ENCODE measurements at places on chromosomes 6 and 20.
A peak's percentile ranks its signal among the peaks of the same experiment; 100 is the strongest.

GRCh38 chr6:27492631-27493190 is 19.8 kb upstream of the ZNF184 start:
- no peak for DNase-seq

DNA sequence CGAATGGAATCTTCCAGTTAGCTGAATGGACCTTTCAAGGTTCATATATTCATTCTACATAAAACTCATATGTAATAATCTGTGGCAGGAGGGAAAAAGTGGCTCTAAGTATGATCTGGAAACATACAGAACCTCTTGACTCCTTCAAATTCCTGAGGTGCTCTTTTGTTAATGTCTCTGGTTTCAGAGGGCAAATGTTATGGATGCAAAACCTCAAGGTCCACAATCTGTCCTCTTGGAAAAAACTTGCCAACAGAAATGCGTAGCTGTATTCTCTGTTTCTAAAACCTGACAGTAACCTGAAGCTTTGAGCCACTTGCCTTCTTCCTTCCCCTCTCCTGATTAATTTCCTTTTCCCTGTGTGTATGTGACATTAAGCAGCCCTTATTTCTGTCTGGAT is 80.9 kb upstream of the SUPT3H start:
- DNase-seq = no peak

DNA sequence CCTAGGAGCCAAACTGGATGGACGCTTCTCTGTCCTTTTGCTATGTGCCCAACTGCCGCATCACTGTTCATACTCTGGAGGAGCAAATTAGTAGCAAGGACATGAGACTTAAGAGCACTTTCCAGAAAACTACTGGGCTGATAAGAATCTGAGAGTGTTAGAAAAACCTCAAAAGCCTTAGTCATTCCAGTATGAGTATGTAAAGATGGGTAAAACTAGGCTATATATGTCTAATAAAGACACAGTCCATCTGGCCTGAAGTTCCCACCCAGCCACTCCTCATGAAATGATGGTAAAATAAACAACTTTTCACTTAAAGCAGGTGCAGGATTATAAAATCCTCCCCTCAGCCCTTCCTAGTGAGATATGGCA is 30.6 kb downstream of the SHLD1 start:
- peak; percentile 15 for DNase-seq

GRCh38 chr6:134272374-134272773 is 45.5 kb downstream of the SGK1 start:
- DNase-seq = no peak

- no peak for DNase-seq
Measured at GRCh38 chr20:8121666-8122065, 10.4 kb upstream of the PLCB1 start.

GRCh38 chr20:58511861-58512260 is 3.3 kb downstream of the APCDD1L start:
- no peak for DNase-seq

GRCh38 chr6:131070061-131070460 is 7.0 kb upstream of the EPB41L2 start:
- no peak for DNase-seq

GRCh38 chr6:89110284-89110683 is 7.6 kb downstream of the SRSF12 start:
- no peak for DNase-seq

DNA sequence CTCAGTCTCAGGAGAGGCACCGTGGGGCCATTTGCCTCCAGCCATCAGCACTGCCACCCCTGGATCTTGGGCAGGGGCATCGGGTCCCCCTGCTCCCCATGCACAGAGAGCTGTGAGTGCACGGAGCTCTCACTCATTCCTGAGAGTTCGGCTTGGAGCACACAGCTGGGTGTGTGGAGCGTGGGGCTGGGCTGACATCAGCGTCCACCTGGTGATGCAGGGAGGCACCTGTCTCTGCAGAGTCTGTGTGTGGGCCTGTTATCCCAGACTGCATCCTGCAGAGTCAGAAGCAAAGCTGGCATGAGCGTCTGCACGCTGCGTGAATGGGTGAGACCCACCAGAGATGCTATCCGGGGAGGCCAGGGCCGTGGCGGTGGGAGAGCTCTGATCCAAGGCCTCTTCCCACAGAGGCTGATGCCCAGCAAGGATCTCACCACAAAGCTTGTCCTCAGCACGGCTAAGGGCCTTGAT is 248.8 kb upstream of the AFDN start:
- no peak for DNase-seq

- no peak for DNase-seq
Measured at GRCh38 chr6:106637717-106638341, 8.5 kb downstream of the QRSL1 start.

- DNase-seq = no peak
Measured at GRCh38 chr20:49872056-49872455, 43.3 kb downstream of the SPATA2 start.

DNA sequence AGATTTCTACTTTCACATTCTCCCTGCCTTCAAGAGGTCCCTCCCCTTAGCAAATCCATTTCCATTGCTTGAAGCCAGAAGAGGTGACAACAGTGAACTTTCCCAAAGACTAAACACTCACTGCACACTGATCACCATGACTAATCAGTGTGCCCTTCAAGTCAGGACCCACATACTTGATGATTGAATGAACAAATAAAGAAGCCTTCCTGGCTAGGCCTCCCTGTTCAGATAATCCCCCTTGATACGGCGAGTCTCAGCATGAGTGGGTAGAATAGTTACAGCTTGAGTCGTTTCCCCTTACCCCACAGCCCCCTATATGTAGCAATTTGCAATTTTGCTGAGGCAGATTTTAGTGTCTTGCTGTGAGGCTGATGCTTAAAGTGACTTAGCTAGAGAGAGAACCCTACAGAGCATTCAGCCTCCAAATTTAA is 102.2 kb downstream of the UNC5CL start:
- DNase-seq = no peak

GRCh38 chr6:106488494-106489370 is 128.2 kb downstream of the CRYBG1 start:
- no peak for DNase-seq

GRCh38 chr6:42090819-42091717 is 40.7 kb downstream of the TAF8 start:
- no peak for DNase-seq

DNA sequence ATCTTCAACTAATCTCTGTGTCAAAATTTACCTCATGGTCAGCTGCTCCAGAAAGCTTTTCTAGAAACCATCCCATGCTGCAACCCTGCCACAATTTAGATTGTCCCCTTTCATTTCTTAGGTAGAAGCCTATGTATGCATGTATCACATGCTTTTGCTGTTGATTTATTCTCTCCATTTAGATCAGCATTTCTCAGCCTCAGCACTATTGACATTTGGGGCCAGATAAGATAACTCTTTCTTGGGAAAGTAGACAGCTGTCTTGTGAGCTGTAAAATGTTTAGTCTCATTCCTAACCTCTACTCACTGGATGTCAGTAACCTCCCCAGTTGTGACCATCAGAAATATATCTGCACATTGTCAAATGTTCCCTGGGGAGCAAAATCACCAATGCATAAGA is 99.0 kb downstream of the PLCB1 start:
- DNase-seq = no peak

DNA sequence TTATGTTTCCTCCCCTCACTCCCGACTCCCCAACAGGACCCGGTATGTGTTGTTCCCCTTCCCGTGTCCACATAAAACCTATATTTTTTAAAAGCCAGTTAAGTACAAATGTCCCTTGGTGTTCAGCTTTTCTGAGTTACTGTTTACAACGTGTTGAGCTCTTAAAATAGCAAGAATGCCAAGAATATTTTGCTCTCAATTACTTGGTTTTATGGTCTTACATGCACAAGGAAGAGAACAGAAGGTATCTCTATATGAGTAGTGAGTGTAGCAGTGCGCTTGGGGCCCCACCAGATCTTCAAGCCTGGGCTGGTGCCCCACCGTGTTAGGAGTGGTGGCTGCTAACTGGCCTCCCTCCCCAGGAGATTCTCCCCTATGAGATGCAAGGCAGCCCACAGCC is 75.3 kb downstream of the RIN2 start:
- DNase-seq = no peak

GRCh38 chr6:130932438-130932837 is 105.2 kb downstream of the SMLR1 start:
- DNase-seq = no peak

GRCh38 chr6:125379174-125379573 is 77.4 kb upstream of the HDDC2 start:
- no peak for DNase-seq

DNA sequence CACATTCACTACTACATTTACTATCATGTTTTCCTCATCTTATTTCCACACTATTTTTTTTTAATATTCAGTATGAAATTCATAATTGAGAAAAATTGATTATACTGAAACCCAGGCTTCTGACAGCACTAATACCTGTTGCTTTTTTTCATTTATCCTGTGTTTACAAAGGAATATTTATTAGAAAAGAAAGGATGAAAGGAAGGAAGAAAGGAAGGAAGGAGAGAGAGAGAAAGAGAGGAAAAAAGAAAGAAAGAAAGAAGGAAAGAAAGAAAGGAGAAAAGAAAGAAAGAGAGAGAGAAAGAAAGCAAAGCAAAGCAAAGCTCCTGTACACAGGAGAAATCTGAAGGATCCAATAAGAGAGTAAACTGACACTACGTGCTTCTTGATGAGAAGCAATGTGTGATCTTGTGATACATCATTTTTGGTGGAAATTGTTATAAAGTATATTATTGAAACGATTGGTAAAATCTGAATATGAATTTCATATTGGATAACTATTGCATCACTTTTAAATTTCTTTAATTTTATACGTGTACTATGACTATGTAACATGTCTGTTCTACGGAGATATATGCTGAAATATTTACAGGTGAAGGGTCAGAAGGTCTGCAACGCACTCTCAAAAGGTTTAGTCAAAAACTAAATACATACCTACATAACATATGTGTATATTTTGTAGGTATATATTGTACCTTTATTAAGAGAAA is 43.9 kb downstream of the DEFB114 start:
- no peak for DNase-seq

- no peak for DNase-seq
Measured at GRCh38 chr6:22145376-22145775, 151.5 kb downstream of the PRL start.

GRCh38 chr6:18632670-18633410 is 245.7 kb downstream of the RNF144B start:
- no peak for DNase-seq
